ENCODE measurements at places on chromosomes 11 and 22.

GRCh38 chr22:49994361-49995040, 18.1 kb downstream of the IL17REL start:
- no peak for DNase-seq

DNA sequence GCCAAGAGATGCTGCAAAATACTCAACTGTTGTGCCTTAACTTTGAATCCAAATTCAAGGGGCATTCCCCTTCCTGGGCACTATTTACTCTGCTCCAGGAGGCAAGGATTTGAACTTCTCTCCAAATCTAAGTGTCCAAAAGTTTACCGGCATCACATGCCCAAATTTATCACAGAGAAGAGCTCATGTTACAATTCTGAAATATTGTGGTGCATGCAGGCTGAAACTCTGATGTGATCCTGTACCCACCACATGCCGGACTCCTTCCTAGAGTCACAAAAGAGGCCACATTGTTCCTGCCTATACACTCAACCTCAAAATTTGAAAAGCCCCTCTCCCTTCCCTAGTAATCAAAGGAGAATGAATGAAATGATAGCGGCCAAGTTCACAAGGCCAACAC, 1.3 kb downstream of the TRAF6 start:
- no peak for DNase-seq

- no peak for DNase-seq
These were observed 7.3 kb downstream of the HEPHL1 start for GRCh38 chr11:94028436-94028835.

GRCh38 chr22:44275631-44275995, 37.1 kb downstream of the SHISAL1 start:
- no peak for DNase-seq

DNA sequence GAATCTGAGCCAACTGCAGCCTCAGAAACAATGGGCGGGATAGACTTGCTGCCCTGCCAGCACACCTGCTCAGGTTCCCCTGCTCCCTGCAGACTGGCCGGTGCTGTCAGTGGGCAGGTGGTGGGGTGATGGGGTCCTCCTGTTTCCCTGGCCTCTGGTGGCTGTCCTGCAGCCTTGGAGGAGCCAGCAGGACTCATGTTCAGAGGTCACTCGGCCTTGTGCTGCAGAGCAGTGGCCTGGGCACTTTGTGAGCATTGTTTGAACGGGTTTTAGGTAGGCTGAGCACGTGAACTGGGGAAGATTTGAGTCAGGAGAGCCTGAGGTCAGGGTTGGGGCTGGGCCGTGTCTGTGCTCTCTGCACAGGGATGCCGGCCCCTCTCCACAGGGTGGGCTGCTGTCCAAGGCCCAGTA, 17.6 kb downstream of the PPIL2 start:
- DNase-seq: no peak

- no peak for DNase-seq
These were observed 286.4 kb downstream of the DYNC2H1 start for GRCh38 chr11:103395612-103396011.

- DNase-seq: peak; percentile 20
These were observed 112.7 kb downstream of the VPREB1 start for GRCh38 chr22:22357024-22357883.

DNA sequence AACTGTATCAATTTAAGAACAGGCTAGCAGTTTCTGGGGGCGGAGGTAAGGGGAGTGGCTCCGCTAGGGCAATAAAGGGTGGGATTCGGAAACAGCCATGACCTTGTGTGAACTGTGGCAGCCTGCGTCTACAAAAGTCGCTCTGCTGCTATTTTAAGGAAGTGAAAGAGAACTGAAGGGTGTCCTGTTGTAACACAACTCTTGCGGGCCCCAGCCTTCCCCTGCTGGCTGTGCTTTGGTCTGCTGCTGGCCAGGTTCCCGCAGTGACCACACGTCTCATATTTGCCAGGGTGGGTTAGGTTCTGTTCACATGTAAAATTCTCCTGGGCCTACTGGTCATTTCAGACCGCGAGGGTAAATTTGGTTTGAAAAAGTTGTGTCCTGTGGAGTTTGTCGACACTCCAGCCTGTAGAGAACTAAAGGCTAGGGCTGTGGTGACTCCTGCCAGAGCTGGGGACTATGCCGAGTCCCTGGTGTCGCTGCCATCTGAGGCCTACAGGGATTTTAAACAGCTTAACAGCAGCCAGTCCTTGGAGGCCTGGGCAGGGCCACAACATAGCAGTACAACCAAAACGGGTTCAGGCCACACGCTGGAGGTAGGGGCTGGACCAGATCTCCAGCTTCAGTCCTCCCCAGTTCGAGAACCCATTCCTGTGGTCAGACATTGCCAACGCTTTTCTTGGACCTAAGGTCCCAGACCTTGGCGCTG, 1.1 kb upstream of the PPFIBP2 start:
- DNase-seq: no peak

- no peak for DNase-seq
These were observed 24.5 kb downstream of the INSC start for GRCh38 chr11:15139096-15139770.

DNA sequence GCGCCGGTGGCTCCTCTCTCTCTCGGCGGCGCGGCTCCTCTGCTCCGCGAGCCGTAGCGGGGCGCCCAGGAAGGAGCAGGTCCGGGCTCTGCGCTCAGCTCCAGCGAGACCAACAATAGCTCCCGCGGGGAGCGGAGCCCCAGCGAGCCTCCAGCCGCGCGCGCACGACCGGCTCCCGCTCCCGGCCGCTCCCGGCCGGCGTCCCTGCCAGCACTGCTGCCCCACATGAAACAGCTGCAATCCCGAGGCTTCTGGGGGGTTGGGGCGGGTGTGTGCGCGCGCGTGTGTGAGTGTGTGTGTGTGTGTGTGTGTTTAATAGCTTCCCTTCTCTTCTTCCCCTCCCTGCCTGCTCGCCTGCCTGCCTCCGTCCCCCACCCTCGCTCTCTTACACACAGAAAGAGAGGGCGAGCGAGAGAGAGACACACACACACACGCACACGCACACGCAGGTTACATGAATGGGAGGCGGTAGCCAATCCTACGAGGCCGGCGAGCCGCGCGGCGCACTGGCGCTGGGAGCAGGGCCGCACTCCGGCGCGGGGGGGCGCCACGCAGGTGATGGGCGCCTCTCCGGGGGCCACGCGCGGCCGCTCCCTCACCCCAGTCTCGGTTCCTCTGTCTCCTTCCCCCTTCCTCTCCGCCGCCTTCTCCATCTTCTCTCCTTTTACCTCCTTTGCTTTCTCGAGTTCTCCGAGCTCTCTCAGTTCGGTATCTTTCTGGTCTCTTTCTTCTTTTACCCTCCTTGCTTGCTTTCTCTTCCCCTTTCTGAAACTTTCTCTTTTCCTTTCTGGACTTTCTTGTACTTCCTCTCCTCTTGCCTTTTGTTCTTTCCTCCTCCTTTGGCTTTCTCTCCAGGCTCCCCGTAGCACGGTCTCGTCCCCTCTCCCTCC, at the start of gene TENM4:
Gene TENM4, minus strand, starts transcription at position 460 of the 890 bp plus-strand sequence. CDS start 371,086 bp downstream, outside the sequence.
- no peak for DNase-seq

DNA sequence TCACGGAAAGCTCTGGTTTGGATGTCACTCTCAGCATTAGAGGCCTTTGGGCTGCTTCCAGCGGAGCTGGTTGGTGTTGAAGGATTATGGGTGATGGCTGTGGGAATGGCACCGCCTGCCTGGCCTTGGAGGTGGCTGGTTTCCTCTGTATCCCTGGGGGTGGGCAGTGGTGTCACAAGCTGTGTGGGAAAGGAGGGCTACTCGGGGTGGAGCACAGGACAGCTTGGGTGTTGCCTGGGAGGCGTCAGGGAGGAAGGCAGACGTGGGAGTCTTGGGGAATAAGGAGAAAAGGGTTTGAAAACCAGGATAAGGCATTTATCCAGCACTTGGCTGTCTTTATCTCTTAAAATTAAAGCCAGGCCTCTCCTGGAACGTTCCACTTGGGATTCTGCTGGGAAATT, 71.8 kb downstream of the ADAMTS15 start:
- no peak for DNase-seq

GRCh38 chr11:2778630-2779498, 79.1 kb upstream of the KCNQ1OT1 start:
- DNase-seq: no peak

- DNase-seq: no peak
These were observed 38.6 kb upstream of the TP53AIP1 start for GRCh38 chr11:128981254-128981653.

- no peak for DNase-seq
These were observed 236.9 kb downstream of the CADM1 start for GRCh38 chr11:115267238-115267781.

DNA sequence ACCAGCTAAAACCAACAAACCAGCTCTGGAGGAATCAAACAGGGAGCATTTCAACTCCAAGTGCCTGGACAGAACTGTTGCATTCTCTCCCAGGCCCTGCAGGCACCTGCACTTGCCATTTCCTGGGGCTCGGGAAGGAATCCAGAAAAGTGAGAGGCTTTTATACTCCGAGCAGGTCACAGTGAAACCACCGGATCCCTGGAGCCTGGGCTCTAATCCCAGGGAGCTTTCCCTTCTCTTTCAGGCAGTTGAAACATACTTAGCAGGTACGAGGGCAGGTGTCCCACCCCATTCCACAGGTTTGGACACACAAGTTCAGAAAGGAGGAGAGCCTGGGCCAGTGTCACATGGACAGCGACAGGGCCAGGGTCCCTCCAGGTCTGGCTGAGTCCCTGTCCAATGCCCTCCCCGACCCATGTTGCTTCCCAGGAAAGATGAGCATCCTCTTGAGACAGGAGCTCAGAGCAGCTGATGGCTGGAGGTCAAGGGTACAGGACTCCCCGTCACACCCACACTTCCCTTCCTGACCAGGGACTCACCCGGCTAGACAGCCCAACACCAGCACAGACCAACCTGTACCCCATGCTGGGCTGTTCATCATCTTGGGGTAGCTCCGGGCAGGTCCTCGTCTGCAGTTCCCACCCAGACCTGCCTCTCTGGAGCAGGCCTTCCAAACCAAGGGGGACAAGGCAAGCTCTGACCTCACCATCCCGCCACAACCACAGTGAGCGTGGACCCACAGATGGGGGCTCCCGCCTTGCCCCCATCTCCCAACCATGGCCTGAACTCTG, 49.9 kb upstream of the CD5 start:
- no peak for DNase-seq

DNA sequence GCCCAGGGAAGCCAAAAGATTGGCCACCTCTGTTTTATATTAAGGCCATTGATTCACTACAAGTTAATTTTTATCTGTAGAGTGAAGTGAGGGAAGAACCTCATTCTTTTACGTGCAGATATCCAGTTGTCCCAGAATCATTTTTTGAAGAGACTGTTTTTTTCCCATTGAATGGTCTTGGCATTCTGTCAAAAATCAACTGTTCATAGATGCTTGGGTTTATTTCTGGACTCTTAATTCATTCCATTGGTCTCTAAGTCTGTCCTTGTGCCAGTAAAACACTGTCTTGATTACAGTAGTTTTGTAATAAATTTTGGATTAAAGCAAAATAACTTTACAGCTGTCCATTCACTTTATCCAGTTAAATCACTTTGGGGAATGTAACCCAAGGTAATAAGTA, 26.8 kb downstream of the WBP2NL start:
- no peak for DNase-seq

DNA sequence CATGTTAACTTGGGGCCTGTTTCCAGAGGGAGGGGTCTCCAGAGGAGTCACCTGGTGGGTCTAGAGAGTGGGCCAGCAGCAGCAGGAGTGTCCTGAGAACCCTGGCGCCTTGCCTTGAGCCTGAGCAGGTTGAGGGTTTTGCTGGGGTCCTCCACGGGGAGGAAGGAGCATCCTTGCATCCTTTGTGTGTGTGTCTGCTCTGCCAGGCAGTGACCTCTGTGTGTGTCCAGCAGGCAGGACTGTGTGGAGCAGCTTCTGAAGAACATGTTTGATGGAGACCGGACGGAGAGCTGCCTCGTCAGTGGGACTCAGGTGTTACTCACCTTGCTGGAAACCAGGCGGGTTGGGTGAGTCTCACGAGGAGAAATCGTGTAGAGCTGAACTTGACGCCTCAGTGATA, 55.7 kb downstream of the SBF1 start:
- DNase-seq: no peak

DNA sequence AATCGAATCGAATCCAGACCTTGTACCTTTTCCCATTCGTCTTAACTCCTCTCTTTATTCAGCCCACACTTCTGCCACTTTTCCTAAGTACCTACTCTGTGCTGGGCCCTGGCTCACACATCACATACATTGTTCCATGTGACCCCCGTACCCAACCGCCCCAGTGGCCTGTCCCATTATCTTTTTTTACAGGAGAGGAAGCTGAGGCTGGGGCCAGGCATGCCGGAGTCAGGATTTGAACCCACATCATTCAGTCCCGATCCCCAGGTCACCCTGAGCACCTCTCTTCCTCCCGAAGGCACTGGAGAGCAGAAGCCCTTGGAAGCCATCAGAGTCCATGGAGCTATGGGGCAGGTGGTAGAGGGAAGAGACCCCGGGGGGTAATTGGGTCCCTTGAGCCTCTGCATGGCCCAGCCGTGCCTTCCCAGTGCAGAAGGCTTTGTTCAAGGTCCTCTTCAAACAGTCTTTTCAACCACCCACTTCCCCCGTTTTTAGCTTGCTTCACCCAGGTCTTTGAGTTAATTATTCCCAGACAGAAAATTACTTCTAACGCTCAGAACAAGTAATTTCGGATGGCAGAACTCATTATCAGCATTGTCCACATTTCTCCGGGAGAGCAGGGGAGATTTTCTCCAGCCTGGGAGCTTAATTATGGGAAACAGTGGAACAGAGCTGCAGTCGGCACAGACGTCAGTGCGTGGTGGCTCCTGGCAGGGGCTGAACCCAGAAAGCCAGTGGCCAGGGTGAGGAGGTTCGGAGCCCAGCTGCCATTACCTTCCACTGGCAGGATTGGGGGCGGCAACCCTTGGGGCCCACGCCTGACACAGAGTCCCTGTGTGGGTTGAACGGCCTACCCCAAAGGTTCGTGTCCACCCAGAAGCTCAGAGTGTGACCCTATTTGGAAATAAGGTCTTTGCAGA, 82.4 kb upstream of the RTL6 start:
- no peak for DNase-seq

DNA sequence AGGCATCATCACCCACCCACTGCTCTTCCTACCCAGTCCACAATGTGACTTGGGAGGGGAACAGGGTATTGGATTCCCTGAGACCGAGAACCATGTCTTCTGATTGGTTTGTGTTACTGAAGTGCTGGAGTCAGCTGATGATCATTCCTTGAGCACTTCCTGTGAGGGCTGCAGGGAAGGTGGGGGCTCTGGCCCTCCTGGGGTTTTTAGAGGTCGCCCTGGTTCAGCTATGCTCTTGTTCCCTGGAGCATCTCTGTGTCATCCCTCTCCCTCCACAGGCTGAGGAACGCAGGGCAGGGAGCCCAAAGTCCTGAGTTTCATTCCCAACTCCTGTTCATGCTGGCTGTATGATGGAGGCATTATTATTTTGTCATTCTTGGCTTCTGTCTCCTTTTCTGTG, 6.7 kb downstream of the ZC3H7B start:
- DNase-seq: no peak

GRCh38 chr11:128208329-128209137, 378.8 kb downstream of the ETS1 start:
- DNase-seq: no peak

DNA sequence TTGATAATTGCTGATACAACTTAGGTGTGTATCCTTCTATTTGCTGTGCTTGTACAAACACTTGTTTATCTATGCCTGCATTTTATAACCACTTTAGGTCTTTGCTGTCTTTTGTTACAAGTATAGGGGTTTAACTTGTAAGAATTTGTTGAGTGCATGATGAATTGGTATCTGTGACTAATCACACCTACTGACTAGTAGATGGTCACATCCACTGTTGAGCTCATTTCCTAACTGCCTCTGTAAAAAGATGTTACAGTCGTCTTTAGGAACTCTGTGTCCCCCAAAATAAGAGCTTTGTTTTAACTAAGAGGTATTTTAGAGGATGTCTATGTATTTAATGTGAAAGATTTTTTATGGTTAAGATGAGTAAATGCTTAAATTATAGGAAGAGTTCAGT, 60.5 kb downstream of the HIPK3 start:
- no peak for DNase-seq

- no peak for DNase-seq
These were observed 328.5 kb upstream of the PLET1 start for GRCh38 chr11:112589155-112589554.
